ENCODE measurements at places on chromosomes 1 and 21.

GRCh38 chr1:154157520-154158306 lies 2.8 kb upstream of the NUP210L start:
- no peak for DNase-seq

- DNase-seq: no peak
Observed at GRCh38 chr21:33969581-33969980, 54.0 kb upstream of the ATP5PO start.

- DNase-seq: no peak
Observed at GRCh38 chr1:119276558-119276957, 92.0 kb upstream of the HAO2 start.

- no peak for DNase-seq
Observed at GRCh38 chr1:89536555-89537341, 12.1 kb downstream of the LRRC8B start.

- no peak for DNase-seq
Observed at GRCh38 chr1:106515375-106515774, 541.1 kb upstream of the PRMT6 start.

DNA sequence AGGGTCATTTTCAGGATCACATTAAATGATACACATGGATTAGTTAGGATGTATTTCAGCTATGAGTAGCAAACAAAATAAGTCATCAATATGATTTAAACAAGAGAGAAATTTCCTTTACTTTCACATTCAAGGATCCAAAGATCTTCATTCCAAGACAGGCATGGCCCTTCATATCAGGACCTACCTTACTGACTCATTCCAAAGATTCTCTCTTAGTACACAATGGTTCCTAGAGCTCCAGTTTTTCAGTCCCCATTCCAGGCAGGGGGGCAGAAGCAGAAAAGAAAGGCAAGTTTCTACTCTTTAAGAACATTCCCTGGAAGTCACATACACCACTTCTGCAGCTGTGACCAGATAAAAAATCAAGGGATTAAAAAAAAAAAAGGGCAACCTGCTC lies 23.7 kb downstream of the RGS2 start:
- DNase-seq: no peak

- no peak for DNase-seq
Observed at GRCh38 chr1:198281911-198282310, 125.1 kb downstream of the NEK7 start.

DNA sequence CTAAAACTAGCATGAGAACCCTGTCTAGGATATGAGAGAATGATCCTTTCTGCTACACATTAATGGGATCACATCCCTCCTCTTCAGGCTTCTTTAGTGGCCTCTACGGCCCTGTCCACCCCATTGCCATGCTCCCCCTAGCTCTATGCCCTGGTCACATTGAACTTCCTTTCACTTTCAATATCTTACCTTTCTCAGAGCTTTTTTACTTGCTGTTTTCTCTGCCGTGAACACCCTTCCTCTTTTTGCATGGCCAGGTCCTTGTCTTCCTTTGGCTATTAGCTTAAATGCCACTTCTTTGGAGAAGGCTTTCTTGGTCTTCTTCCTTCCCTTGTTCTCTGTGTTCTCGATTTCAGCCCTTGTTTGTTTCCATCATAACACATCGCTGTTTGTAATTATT lies 97.4 kb downstream of the GIPC2 start:
- no peak for DNase-seq

DNA sequence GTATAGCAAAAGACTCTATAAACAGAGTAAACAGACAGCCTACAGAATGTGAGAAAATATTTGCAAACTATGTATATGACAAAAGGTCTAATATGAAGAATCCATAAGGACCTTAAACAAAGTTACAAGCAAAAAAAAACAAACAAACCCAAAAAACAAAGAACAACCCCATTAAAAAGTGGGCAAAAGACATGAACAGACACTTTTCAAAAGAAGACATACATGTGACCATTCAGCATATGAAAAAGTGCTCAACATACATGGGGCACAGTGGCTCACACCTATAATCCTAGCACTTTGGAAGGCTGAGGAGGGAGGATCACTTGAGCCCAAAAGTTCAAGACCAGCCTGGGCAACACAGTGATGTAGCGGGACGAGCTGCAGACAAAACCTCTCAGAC lies 17.9 kb upstream of the OR2B11 start:
- no peak for DNase-seq

DNA sequence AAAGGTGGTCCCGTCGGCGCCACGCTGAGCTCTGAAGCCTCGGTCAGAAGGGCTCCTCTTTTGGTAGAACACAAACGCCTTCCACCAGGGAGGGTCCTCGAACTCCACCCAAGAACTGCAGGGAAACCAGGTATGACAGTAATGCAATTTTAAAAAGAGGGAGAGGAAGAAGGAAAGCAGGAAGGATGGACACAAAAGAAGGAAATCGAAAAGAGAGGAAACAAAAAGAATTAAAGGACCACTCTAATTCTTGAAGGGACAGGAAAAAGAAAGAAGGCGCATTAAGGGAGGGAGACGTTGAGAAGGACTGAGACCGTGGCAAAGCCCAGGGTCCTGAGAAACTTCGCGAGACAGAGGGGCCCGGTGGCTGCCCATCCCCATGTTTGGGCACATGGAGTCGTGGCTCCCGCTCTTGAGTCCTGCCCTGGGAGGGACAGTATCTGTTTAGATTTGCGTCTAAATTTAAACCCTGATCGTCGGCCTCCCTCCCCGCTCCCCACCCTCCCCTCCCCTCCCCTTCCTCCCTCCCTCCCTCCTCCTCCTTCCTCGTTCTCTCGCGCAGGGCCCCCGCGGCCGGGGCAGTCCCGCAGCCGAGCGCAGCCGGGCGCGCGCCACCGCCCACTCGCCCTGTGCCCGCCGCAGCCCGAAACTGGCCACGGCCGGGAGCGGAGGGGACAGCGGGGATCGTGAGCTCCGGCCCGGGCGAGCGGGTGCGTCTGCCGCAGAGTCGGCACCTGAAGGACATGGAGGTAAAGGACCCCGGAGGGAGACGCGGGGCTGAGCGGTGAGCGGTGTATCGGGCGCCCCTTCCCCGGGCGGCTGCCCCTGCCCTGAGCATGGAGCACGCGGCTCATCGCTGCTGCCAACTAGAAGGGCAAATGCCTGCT lies at the start of gene RCSD1:
RCSD1 (plus strand) TSS at position 552 of the 887 bp plus-strand sequence; CDS start at position 744, 192 bp downstream.
- DNase-seq: no peak

GRCh38 chr1:27536010-27536757 lies 46.2 kb upstream of the WASF2 start:
- no peak for DNase-seq

GRCh38 chr1:62208970-62209369 lies 14.3 kb downstream of the L1TD1 start:
- DNase-seq: no peak

GRCh38 chr1:50289495-50289894 lies 133.7 kb downstream of the DMRTA2 start:
- DNase-seq: no peak

- no peak for DNase-seq
Observed at GRCh38 chr1:193613041-193613440, 426.6 kb upstream of the B3GALT2 start.

DNA sequence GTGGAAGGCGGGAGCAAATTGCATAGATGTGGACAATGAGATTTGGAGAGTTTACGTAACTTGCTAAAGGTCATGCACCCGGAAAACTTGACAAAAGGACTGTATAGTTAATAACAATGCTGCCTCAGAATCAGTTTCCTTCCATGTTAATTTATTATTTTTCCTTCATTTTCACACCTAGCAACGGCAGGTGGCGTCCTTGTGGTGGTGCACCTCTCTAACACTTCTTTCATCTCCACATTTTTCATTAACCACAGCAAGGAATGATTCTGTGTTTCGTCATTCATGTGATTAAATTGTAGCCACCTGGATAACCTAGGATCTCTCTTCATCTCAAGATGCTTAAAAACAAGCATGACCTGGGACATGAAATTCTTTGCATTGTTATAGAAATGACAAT lies 2133.0 kb downstream of the NCAM2 start:
- no peak for DNase-seq

GRCh38 chr1:29123053-29123886 lies 433 bp downstream of the TMEM200B start:
- DNase-seq: no peak

- no peak for DNase-seq
Observed at GRCh38 chr1:24255226-24255625, 63.9 kb upstream of the GRHL3 start.

GRCh38 chr1:113692342-113692741 lies 66.9 kb downstream of the PHTF1 start:
- DNase-seq: no peak

GRCh38 chr1:194014014-194014413 lies 827.6 kb upstream of the B3GALT2 start:
- DNase-seq: no peak

- DNase-seq: no peak
Observed at GRCh38 chr1:24886241-24886640, 43.8 kb downstream of the RUNX3 start.

GRCh38 chr1:230786385-230786753 lies 39.2 kb downstream of the CAPN9 start:
- no peak for DNase-seq

DNA sequence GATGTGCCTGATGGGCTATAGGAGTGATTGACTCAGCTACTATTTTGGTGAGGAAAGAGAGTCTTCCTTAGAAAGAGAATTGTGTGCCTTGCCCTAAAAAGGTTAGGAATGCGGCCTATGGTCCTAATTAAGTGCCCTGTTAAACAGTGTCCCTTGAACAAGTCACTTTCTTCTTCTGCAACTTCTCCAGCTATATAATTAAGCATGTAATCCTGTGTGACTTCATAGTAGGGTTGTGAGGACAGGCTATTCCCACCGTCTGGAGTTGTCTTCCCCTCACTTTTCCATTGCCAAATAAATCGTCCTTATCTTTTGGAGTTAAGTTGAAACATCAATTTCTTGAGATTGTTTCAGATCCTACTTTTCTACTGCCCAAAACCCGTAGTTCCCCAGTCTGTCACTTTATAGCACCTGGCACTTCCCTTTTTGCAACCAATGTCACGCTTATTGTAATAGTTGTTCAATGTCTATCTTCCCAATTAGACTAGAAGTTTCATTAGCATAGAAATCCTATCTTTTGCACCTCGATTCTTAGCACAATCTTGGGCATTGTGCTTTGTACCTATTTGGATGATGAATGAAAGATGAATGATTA lies 27.6 kb upstream of the SLC16A1 start:
- no peak for DNase-seq

- DNase-seq: no peak
Observed at GRCh38 chr1:219808790-219809189, 119.6 kb downstream of the SLC30A10 start.

GRCh38 chr1:203547147-203547546 lies 53.2 kb downstream of the OPTC start:
- no peak for DNase-seq

- DNase-seq: no peak
Observed at GRCh38 chr1:149963358-149963757, 26.7 kb upstream of the MTMR11 start.

DNA sequence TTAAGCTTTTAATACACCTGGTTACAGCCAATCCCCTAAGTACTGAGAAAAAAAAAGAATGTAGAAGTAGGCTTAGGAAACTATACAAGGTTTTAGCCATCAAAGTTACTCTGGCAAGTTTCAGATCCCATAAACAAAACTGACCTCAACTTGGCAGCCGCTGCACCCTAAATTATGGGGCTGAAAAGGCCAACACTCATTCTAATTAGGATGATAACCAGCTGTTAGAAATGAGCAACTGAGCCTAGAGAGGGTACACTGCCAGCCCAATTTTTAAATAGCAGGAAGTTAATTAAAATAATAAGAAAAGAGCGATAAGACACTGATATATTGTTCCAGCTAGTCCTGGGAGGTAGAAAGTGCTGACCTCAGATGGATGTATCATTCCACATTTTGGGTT lies 105.7 kb upstream of the VAV3 start:
- DNase-seq: no peak

DNA sequence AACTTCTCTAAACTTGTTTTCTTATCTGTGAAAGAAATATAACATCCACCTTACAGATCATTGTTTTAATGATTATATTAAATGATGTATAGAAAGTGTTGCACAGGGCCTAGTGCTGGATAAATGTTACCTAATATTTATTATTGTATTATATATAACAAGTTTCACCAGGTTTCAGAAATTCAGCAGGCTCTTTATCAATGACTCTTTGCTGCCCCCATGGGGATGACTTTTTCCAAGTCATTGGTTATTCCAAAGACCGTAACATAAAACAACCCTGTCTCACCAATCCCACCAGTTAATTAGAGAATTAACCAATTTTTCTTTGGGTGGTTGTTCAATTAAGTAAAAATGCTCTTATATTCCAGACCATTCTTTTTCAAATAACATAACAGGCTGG lies 7.3 kb upstream of the DEDD start:
- peak; percentile 45 for DNase-seq

- DNase-seq: no peak
Observed at GRCh38 chr1:115302390-115302961, 35.6 kb downstream of the NGF start.

DNA sequence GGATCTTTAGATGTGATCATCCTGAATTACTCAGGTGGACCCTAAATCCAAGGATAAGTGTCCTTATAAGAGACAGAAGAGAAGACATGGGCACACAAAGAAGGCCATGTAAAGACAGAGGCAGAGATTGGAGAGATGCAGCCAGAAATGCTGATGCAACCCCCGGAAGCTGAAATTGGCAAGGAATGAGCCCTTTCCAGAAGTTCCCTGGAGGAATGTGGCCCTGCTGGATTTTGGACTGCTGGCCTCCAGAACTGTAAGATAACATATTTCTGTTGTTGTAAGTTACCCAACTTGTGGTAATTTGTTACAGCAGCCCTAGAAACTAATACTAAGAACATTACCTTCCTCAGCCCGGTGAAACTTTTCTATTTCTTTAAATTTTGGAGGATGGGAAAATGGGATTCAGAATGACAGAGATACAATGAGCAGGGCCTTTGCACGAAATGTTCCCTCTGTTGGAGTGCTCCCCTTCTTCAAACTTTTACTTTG lies 11.2 kb upstream of the PLPP3 start:
- no peak for DNase-seq

Measured in NCI-H1694 treated with DMSO at 0.1 percent for 48 hours (cell line).